GM12891 (cell line): ENCODE measurements at places on chromosomes 5 and 9.

DNA sequence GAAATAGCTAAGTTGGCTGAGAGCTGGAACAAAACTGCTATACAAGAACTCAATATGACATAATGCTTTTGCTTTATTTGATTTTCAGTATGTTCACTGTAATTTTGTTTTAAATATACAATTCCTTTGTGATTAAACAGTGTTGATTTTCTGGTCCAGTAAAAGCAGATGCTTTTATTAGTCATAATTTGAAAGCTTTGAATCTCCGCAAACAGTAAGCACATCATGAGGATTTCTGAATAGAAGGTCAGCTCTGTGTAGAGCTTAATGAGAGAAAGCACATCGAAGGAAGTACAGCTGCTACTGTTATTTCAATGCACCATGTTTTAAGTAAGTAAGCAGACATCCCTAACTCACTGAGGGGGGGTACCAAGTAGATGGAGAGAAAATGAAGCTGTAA lies 701.3 kb upstream of the ACO1 start:
- no peak for DNase-seq

- DNase-seq = no peak
These were observed 2.8 kb downstream of the SLC2A8 start for GRCh38 chr9:127399736-127400269.

DNA sequence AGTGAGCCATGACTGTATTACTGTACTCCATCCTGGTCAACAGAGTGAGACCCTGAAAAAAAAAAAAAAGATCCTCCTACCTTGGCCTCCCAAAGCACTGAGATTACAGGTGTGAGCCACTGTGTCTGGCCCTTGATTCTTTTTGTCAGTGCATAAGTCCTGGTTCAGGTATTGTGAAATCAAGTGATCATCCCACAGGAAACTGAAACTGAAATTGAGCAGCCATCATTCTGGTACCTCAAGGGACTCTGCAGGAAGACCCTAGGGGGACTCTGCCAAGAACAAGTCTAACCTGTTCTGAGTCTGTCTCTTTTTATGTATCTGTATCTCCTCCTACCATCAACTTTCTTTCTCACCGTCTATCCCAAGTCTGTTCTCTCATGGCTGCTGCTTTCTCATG lies 1.9 kb upstream of the DCAF10 start:
- no peak for DNase-seq

DNA sequence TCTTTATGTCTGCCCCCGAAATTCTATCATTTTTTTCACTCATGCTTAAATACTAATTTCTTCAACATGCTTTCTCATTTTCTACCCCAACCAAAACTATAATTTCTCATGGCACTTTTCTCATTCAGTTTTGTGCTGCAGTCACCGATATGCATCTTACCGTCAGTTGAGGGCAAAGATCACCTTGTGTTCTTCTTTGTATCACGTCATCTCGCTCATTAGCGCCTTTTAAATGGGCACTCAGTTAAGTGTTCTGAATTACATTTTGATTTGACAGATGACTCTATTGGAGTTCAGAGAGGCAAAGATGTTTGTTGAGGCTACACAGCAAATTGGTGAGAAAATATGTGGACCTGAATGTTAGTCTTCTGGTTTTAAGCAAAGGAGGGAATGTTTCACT lies 211.7 kb upstream of the GLRA1 start:
- no peak for DNase-seq

DNA sequence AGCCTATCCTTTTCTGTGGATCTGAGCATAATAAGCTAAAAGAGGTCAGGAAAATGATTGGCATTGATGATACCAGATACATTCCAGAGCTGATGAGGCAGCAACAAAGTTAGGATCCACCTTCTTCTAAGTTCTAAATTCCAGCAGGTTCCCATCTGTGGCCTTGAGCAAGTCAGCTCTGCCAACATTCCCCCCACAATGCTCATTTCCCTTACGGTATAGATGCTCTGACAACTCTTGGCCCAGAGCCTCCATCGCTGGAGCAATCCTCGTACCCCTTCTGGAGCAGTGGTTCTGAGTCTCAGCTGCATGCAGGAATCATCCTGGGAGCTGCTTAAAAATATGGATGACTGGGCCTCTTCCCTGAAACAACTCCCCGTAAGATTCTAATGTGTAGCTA lies 78.1 kb downstream of the MED27 start:
- no peak for DNase-seq

- DNase-seq = no peak
These were observed 243.8 kb downstream of the CSNK1G3 start for GRCh38 chr5:123755653-123756317.
